A375 (cell line): ENCODE measurements at places on chromosomes 1 and 21. TPM values are rescaled to one million over a fixed set of nuclear protein-coding genes. Genes with fewer than 3 reads are reported as not detected.

NOL9 gene
- 27.9 and 31.2 TPM in 2 replicates for total RNA-seq

G0S2 gene
- not detected in 2 replicates for total RNA-seq

ILDR2 gene
- 0.60 and 0.64 TPM in 2 replicates for total RNA-seq

S100A7A gene
- not detected in 2 replicates for total RNA-seq

ITLN1 gene
- total RNA-seq, result not detected in 2 replicates

TFF2 gene
- 2.3 and 2.8 TPM in 2 replicates for total RNA-seq

YIPF1 gene
- total RNA-seq, result 12.6 and 13.6 TPM in 2 replicates

GBP6 gene
- total RNA-seq, result not detected in 2 replicates

C1orf56 gene
- 4.3 and 6.8 TPM in 2 replicates for total RNA-seq

KISS1 gene
- 7.8 and 12.4 TPM in 2 replicates for total RNA-seq

SAMD13 gene
- 0.53 and 0.61 TPM in 2 replicates for total RNA-seq

GPR153 gene
- total RNA-seq, result 26.1 and 29.0 TPM in 2 replicates

EFNA1 gene
- total RNA-seq, result 37.2 and 40.0 TPM in 2 replicates

CTBS gene
- total RNA-seq, result 3.5 and 4.4 TPM in 2 replicates

ARHGAP30 gene
- 1.1 and 2.7 TPM in 2 replicates for total RNA-seq

SLC5A3 gene
- total RNA-seq, result 13.7 and 14.8 TPM in 2 replicates

NHLH1 gene
- total RNA-seq, result 0.11 and 0.26 TPM in 2 replicates

RGS13 gene
- not detected in 2 replicates for total RNA-seq

COL18A1 gene
- total RNA-seq, result 39.8 and 43.4 TPM in 2 replicates

ICOSLG gene
- 0.26 and 0.27 TPM in 2 replicates for total RNA-seq

RBM11 gene
- 0.05 and 0.68 TPM in 2 replicates for total RNA-seq

CHIA gene
- total RNA-seq, result not detected in 2 replicates

COA6 gene
- total RNA-seq, result 68.1 and 68.7 TPM in 2 replicates

LCE2C gene
- not detected in 2 replicates for total RNA-seq

LRRC39 gene
- total RNA-seq, result 0.87 and 1.8 TPM in 2 replicates

DDI2 gene
- total RNA-seq, result 10.7 and 12.4 TPM in 2 replicates

HES3 gene
- total RNA-seq, result not detected in 2 replicates

ADORA1 gene
- total RNA-seq, result 5.5 and 7.1 TPM in 2 replicates

ATP6V1G3 gene
- not detected in 2 replicates for total RNA-seq

OR10Z1 gene
- not detected in 2 replicates for total RNA-seq

EPS8L3 gene
- total RNA-seq, result not detected in 2 replicates

PDE4B gene
- total RNA-seq, result 6.8 and 7.9 TPM in 2 replicates

ERO1B gene
- total RNA-seq, result 26.0 and 35.0 TPM in 2 replicates
